ENCODE measurements at places on chromosomes 7 and 10.

- H3K27ac ChIP-seq, result peak overlapping the region; percentile 65
- no peak for DNase-seq
- no peaks in the 10 kb centered on the region for H3K27me3 ChIP-seq
- H3K36me3 ChIP-seq, result peaks cover 9% of the 10 kb centered on the region
These were observed 16.7 kb downstream of the USP6NL start for GRCh38 chr10:11594589-11595394.

DNA sequence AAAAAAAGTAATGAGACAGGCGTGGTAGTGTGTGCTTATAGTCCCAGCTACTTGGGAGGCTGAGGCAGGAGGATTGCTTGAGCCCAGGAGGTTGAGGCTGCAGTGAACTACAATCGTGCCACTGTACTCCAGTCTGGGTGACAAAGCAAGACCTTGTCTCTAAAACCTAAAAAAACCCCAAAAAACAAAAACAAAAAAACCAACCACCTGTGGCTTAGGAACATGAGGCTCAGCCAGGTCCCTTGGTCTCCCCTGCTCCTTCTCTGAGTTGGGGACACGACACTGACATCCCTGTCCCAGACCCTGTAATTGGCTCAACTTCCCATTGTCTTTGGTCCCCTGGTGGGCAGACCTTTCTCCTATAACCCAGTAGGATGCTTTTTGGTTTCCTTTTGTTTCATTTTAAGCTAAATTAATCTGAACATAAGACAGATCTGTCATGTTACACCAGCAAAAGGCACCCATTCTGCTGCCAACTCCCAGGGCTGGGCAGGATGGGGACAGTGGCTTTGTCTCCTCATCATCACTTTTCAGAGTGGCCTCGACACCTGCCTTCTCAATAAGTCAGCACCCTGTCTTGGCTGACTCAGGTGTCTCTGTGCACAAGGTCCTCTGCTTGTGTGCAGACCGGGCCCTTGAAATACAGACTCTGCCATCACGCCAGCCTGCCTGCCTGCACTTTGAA, 74.4 kb downstream of the MYL10 start:
- H3K36me3 ChIP-seq, result peaks cover 1% of the 10 kb centered on the region
- no peak overlapping the region for H3K27ac ChIP-seq
- no peaks in the 10 kb centered on the region for H3K27me3 ChIP-seq
- no peak for DNase-seq

DNA sequence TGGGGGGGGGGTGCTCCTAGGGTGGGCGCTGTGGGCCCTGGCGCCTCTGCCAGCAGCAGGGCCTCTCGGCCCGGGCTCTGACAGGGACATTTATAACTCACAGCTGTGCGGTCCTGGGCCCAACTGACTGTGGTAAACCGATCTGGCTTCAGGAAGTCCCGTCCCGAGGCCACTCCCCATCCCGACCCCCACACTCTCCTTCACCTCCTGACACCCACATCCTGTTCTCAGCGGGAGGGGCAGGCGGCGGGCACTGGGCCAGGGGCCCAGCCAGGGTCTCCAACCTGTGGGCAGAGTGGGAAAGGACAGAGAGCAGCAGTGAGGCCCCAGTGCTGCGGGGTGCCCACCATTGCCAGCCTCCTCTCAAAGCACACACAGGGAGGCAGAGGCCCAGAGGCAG, 69.1 kb downstream of the ZMIZ1 start:
- H3K27me3 ChIP-seq, result no peaks in the 10 kb centered on the region
- peaks cover 56% of the 10 kb centered on the region for H3K4me1 ChIP-seq
- peaks cover 18% of the 10 kb centered on the region for H3K36me3 ChIP-seq
- peak overlapping the region; percentile 16 for H3K27ac ChIP-seq
- no peak overlapping the region for H3K4me3 ChIP-seq

DNA sequence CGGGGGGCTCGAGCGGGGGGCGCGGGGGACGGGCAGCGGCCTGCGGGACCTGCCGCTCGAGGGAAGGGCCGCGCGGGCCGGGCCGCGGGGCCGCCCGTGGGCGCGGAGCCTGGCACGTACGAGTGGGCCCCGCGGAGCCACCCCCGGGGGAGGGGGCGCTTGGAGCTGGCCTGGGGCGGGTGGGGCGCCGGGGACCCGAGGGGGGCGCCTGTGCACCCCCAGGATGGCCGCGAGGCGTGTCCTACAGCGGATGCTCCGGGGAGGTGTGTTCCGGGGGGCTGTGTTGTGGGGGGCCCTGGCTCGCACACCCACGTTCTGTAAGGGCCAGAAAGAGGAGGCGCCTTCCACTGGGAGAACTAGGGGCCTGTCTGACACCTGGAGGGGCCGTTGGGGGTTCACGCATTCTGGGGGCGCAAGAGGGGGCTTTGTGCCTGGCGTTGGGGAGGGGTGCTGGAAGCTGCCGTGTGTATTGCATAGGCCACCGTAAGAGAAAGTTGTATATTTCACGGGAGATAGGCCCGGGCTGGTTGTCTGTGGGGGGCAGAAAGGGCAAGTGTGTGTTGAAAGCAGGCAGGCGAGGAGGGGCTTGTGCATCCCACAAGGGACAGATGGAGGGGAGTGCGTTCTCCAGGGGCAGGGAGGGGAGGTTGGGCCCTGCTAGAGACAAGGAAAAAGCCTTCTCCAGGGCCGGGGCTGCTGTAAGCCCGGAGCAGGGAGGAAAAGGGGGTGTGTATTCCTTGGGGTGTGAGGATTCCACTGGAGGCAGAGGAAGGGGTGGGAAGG, 663 bp downstream of the VPS37D start:
- peaks cover 7% of the 10 kb centered on the region for H3K36me3 ChIP-seq
- peak overlapping the region; percentile 96 for H3K27ac ChIP-seq
- peaks cover 7% of the 10 kb centered on the region for H3K4me1 ChIP-seq
- H3K4me3 ChIP-seq, result peak overlapping the region; percentile 91
- no peak for DNase-seq

DNA sequence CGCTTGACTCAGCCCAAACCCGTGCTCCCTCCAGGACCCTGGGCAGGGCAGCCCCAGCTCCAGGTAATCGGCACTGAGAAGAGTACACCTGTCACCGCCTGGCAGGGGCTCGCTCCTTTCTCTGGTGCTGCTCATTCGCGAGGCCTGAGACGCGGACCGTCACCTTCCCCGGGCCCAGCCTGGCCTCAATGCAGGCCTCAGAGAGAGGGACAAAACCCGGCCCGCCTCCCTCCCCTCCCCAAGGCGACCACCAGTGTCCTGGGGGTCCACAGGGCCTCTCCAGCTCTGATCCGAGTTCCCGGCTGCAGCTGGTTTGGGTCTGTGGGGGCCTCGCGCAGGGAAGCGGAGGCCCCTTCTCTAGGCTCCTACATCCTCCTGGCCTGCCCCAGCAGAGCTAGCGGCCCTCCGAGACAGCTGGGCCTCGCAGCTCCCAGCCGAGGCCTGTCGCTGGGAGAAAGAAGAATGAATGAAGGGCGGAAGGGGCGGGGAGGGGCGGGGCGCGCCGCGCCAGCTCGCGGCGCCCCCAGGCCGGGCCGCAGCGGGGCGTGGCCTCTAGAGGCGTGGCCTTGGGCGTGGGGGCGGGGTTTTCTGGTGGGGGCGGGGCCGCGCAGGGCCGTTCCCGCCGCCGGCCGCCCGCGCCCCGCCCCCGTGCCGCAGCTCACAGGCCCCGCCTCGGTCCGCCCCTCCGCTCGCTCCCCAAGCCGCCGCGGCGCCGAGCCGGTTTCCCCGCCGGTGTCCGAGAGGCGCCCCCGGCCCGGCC, at the start of gene LIMK1:
LIMK1 (plus strand) TSS at position 688 of the 760 bp plus-strand sequence. CDS start 187 bp downstream, outside the sequence.
- peak; percentile 76 for DNase-seq
- peaks cover 13% of the 10 kb centered on the region for H3K36me3 ChIP-seq
- peak within 1 kb of the TSS; percentile 82 for H3K4me3 ChIP-seq
- no peaks in the 10 kb centered on the region for H3K27me3 ChIP-seq

GRCh38 chr7:125173571-125173970, 243.9 kb upstream of the POT1 start:
- DNase-seq, result no peak
- H3K4me1 ChIP-seq, result peaks cover 3% of the 10 kb centered on the region
- H3K27ac ChIP-seq, result no peak overlapping the region

DNA sequence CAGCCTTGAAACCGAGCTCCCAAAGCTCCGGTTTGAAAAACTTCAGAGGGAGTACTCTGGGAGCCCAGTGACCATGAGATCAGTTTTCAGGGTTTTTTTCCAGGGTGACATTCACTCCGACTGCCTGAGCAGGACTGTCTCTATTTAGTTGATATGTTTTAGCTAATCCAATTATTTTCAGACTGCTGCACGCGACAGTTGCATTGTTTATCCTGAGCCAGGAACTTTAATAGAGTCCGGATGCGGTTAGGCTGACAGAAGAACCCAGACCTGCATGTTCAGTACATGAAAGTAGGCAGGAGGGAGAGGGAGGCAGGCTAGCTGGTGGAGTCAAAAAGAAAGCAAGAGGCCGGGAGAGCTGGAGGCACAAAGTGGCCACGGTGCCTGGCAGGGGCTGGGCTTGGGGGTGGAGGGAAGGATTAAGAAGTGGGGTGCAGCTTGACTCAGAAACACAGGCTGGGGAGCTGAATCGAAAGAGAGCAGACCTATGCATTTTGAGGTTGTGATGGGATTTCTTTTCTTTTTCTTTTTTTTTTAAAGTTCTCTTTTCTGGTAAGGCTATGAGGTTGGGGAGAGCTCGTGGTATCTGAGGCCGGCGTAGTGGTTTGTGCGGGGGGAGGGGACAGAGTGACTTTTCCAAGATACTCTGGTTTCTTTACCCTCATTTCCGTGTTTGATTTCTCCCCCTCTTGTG, 5.7 kb downstream of the GATA3 start:
- H3K27me3 ChIP-seq, result peaks cover 91% of the 10 kb centered on the region
- H3K27ac ChIP-seq, result no peak overlapping the region
- no peak overlapping the region for H3K4me3 ChIP-seq
- peaks cover 20% of the 10 kb centered on the region for H3K4me1 ChIP-seq
- H3K36me3 ChIP-seq, result no peaks in the 10 kb centered on the region
- no peak for DNase-seq

GRCh38 chr7:47719675-47720074, 137.8 kb upstream of the TNS3 start:
- peaks cover 9% of the 10 kb centered on the region for H3K4me1 ChIP-seq
- no peaks in the 10 kb centered on the region for H3K36me3 ChIP-seq
- no peak for DNase-seq
- H3K4me3 ChIP-seq, result no peak overlapping the region

- H3K27ac ChIP-seq, result no peak overlapping the region
- peaks cover 9% of the 10 kb centered on the region for H3K4me1 ChIP-seq
These were observed 655.0 kb downstream of the SDK1 start for GRCh38 chr7:3955751-3956696.

GRCh38 chr10:102620591-102621442, 23.5 kb upstream of the TRIM8 start:
- peaks cover 19% of the 10 kb centered on the region for H3K4me1 ChIP-seq
- no peaks in the 10 kb centered on the region for H3K27me3 ChIP-seq
- H3K4me3 ChIP-seq, result no peak overlapping the region
- peak overlapping the region; percentile 89 for H3K27ac ChIP-seq

GRCh38 chr7:131046246-131046645, 281.4 kb upstream of the MKLN1 start:
- H3K27me3 ChIP-seq, result peaks cover 3% of the 10 kb centered on the region
- DNase-seq, result no peak
- H3K27ac ChIP-seq, result no peak overlapping the region

GRCh38 chr10:86172301-86172700, 194.3 kb downstream of the GRID1 start:
- no peak overlapping the region for H3K4me3 ChIP-seq
- H3K4me1 ChIP-seq, result peaks cover 3% of the 10 kb centered on the region

DNA sequence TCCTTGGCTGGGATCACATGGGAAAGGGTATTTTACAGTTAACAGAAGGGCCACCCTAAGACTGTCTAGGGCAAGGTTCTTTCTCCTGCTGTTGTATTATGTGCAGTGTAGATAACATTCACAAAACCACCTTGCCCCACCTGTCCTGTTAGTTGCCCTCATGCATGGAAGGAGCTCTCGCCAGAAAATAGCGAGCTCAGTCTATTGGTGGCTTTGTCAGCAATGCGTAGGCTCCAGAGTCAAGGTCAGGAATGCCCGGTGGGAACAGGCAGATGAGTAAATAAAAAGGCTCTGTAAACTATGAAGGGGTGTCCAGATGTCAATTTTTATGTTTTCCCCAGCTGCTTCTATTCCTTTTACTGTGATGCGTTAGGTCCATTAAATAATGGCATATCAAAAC, 107.1 kb upstream of the WDR11 start:
- no peak overlapping the region for H3K4me3 ChIP-seq
- H3K27me3 ChIP-seq, result peaks cover 1% of the 10 kb centered on the region
- H3K36me3 ChIP-seq, result no peaks in the 10 kb centered on the region
- peaks cover 2% of the 10 kb centered on the region for H3K4me1 ChIP-seq
- H3K27ac ChIP-seq, result no peak overlapping the region

GRCh38 chr7:29281782-29282541, 87.4 kb downstream of the CHN2 start:
- peaks cover 8% of the 10 kb centered on the region for H3K4me1 ChIP-seq
- DNase-seq, result no peak
- H3K4me3 ChIP-seq, result no peak overlapping the region
- H3K36me3 ChIP-seq, result peaks cover 2% of the 10 kb centered on the region
- peaks cover 3% of the 10 kb centered on the region for H3K27me3 ChIP-seq
- H3K27ac ChIP-seq, result no peak overlapping the region

DNA sequence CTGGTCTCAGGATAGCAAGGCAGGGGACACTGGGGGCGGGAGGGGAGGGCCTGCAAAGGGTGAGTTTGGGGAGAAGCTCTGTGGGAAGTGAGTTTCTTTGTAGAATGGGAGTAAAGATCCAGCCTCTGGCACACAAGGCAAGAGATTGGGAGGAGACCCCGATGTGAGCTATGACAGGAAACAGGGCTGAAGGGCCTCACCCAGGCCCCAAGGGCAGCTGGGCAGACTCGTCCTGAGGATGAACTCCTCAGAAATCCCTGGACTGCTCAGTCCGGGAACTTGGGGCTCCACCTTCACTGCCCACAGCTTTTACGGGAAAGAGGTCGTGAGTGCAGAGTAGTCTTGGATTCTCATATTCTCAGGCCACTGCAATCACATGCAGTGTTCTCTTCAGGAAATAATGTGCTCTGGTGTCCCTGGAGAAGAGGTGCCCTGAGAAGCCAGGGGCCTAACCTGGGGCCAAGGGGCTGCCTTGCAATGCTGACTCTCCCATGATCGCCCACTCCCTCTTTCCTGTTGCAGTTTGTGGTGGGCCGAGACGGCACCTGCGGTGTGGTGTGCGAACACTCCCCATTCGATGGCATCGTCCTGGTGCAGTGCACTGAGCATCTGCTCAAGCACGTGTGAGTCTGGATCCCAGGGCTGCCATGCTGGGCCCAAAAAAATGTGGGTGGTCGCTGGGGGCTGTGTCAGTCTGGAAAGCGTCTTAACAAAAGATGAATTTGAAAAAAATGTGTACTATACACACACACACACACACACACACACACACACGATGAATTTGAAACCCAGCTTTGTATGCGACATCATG, 31.3 kb upstream of the C10orf53 start:
- no peak overlapping the region for H3K27ac ChIP-seq
- H3K4me1 ChIP-seq, result peaks cover 4% of the 10 kb centered on the region
- DNase-seq, result no peak
- H3K4me3 ChIP-seq, result no peak overlapping the region

GRCh38 chr7:132255898-132256297, 320.4 kb downstream of the PLXNA4 start:
- H3K4me3 ChIP-seq, result no peak overlapping the region
- peaks cover 3% of the 10 kb centered on the region for H3K27me3 ChIP-seq
- no peak for DNase-seq
- H3K36me3 ChIP-seq, result no peaks in the 10 kb centered on the region

GRCh38 chr7:930975-931758, 23.3 kb downstream of the ADAP1 start:
- H3K4me1 ChIP-seq, result no peaks in the 10 kb centered on the region
- no peaks in the 10 kb centered on the region for H3K27me3 ChIP-seq
- no peaks in the 10 kb centered on the region for H3K36me3 ChIP-seq
- no peak for DNase-seq

Measured in progenitor cell of endocrine pancreas (in vitro differentiated cells).